ENCODE measurements at places on chromosomes 11 and 22.

- no peak for DNase-seq
Observed at GRCh38 chr11:116172156-116172555, 600.6 kb downstream of the BUD13 start.

GRCh38 chr11:78100676-78101472 lies 21.2 kb upstream of the NDUFC2 start:
- peak; percentile 20 for DNase-seq

DNA sequence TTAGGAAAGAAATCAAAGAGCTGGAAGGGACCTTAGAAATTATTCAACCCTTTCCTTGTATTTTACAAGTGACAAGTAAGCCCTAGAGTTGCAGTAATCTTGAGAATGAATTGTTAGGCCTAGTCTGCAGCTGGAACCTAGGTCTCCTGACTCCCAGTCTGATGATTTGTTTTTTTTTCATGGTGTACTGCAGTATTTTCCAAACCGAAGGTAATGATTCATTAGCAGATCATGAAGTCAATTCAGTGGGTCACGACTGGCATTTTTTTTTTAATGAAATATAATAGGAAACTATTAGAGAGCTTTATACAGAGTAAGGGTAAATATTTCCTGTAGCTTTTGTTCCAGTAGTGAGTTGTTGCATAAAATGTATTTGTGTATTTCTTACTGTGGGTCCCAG lies 42.8 kb downstream of the EXT2 start:
- peak; percentile 55 for DNase-seq

DNA sequence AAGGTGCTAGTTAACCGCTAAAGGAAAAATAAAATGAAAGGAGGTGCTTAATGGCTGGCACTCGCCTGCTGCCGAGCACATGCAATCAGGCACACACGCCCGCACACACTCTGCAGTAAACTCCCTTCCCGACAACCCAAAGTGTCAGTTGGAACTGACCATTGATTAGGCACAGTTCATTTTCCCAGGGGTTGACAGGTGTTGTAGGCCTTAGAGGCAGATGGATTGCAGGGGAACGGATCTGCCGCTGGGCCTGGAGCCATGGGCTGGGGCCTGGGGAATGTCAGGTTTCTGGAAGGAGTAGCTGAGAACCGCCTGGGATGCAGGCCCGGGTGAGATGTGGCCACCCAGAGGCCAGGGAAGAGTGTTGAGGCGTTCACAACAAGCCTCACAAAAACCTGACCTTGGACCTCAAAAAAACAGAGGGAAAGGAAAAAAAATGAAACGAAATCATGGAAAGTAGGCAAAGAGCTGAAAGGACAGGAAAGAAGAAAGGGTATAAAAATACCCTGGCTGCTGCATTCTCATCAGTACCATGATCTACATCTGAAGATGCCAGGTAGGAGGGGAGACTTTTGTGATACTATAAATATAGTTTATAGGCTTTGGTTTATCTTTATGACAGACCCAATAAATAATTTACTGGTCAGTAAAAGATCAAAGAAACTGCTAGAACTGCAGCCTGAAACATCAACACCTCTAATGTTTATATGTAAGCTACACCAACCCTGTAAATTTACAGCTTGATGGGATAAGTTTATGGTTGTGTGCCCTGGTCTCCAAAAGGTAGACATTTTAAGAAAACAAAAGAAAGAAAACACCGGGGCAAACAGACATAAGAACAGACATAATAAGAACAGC lies 313.4 kb downstream of the BUD13 start:
- no peak for DNase-seq

- DNase-seq, result peak; percentile 85
Observed at GRCh38 chr11:11909727-11910126, 68.0 kb downstream of the USP47 start.

DNA sequence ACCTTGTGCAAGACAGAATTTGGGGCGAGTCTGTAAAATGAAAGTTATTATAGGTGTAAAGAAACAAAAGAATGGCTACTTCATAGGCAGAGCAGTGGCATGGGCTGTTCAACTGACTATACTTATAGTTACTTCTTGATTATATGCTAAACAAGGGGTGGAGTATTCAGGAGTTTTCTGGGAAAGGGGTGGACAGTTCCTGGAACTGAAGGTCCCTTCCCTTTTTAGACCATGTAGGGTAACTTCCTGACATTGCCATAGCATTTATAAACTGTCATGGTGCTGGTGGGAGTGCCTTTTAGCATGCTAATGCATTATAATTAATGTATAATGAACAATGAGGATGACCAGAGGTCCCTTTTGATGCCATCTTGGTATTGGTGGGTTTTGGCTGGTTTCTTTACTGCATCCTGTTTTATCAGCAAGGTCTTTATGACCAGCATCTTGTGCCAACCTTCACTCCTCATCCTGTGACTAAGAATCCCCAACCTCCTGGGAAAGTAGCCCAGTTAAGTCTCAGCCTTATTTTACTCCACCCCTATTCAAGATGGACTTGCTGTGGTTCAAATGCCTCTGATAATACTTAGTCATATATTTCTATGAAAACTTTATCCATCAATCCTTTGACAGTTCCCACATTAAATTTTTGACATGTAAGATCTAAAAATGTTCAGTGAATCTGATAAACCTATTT lies 118.6 kb downstream of the ARHGAP42 start:
- peak; percentile 63 for DNase-seq

DNA sequence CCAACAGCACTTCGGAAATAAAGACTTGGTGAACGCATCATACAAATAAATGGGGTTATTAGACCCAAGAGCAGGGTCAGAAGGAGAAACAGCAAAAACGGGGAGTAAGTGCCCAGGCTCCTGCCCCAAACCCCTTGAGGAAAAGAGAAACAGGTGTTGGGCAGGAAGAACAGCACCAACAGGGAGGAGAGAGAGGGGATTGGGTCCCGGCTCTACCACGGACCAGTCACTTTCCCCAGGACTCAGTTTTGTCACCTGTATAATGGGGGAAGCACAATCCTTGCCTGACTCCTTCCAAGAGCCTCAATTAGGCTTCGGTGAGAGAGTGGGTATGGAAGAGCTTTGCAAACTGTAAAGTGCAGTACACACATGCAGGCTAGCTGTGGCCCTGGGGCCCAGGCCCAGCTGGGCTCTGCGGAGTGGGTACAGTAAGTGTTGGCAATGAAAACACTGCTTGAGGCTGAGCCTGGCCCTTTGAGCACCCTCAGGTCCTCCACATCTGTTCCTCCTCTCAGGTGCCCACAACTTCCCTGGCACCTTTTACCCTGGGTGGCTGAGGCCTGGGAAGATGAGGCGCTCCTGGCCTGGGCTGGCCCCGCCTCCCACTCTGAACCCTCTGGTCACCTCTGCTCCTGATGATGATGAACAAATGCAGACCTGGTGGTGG lies 8.9 kb downstream of the SLC29A2 start:
- DNase-seq, result no peak

- DNase-seq, result peak; percentile 29
Observed at GRCh38 chr11:104852811-104853210, 45.4 kb downstream of the CASP12 start.

DNA sequence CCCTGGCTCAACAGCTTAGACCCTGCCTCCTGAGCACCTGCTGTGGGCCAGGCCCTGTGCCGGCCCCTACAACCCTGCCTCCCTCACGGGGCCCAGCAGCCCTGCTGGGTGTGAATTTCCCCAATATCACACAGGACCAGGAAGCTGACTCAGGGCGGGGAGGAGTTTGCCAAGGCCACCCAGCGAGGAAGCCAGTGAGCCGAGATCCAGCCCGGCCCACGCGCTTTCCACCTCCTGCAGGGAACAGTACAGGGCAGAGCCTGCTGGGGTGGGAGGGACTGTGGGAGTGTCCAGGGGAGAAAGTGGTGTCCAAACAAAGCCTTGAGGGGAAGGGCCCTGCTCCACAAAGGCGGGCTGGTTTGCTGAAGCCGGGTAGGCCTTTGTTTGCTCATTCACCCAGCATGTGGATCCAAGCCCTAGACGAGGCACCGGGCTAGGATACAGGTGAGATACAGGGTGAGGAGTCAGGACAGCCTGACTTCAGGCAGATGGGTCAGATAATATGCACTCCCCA lies 26.8 kb downstream of the RPL3 start:
- peak; percentile 93 for DNase-seq

GRCh38 chr22:21103633-21104032 lies 57.9 kb downstream of the LRRC74B start:
- DNase-seq, result no peak

DNA sequence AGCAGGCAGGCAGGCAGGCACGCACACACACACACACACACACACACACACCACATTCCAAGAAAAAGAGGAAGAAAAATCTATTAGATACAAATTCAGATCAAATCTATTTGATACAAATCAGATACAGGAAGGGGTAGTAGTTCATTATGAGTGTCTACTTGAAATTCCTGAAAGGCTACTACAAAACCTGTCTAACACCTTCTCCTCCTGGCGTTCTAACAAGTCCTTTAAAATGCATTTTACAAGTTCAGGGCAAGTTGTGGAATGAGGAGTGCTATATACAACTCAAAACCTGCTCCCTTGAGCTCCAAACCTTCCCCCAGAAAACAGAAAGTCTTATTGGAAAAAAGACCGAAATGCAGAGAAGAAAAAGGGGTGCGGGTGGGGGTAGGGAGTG lies 476 bp downstream of the ARHGAP32 start:
- no peak for DNase-seq

DNA sequence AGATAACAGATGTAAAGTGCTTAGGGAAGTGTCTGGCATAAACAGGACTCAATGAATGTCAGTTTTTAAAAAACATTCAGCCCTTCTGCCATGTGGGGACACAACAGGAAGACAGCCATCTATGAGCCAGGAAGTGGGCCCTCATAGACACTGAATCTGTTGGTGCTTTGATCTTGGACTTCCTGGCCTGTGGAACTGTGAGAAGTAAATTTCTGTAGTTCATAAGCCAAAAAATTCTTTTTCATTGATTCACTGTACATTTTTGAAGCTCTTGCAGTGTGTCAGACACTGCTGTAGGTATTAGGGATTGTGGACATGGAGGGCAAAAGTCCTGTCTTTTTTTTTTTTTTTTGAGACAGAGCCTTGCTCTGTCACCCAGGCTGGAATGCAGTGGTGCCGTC lies 188.6 kb downstream of the HIPK3 start:
- DNase-seq, result peak; percentile 76

GRCh38 chr22:20224256-20224626 lies 43.9 kb downstream of the RTN4R start:
- DNase-seq, result no peak

- no peak for DNase-seq
Observed at GRCh38 chr11:21896746-21897602, 295.9 kb upstream of the ANO5 start.

GRCh38 chr11:10978198-10978597 lies 120.3 kb upstream of the ZBED5 start:
- no peak for DNase-seq

- DNase-seq, result peak; percentile 73
Observed at GRCh38 chr11:104164028-104164520, at the start of gene PDGFD. Gene PDGFD (minus strand): TSS chr11:104164147.

GRCh38 chr11:34411111-34411510 lies 27.6 kb upstream of the CAT start:
- DNase-seq, result no peak

- no peak for DNase-seq
Observed at GRCh38 chr11:130241713-130242112, 73.0 kb downstream of the ZBTB44 start.

DNA sequence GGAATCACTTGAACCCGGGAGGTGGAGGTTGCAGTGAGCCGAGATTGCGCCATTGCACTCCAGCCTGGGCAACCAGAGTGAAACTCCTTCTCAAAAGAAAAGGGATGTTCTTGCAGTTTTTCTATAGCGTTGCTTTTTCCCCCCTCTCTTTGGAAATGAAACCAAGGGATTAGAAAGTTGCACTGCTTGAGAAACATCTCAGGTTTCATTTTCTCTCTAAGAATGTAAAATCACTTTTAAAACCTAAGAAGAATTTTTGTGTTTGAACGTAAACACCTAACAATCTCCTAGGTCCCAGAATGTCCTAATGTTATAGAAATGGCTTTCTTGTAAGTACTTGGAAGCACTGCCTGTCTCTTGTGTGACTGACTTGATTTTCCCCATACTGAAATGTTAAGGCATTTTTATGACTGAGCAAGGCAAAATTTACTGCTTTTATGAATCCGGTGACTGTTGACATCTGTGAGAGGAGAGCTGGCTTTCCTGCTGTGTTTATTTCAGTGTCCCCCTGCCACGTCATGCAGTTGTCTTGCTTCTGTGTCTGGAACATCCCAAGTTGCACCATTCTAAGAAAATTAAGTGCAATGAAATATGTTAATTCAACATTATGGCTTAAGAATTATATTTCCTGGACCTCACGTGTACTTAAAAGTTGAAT lies 37.7 kb downstream of the NF2 start:
- no peak for DNase-seq
